Renal cortex interstitium (tissue), 15 donors: ENCODE measurements at places on chromosomes 11 and 22.

- no peak for DNase-seq
Observed at GRCh38 chr22:50676661-50677492, 4.3 kb downstream of the SHANK3 start.

GRCh38 chr22:43152357-43153071 is 1.2 kb downstream of the TSPO start:
- DNase-seq: no peak

DNA sequence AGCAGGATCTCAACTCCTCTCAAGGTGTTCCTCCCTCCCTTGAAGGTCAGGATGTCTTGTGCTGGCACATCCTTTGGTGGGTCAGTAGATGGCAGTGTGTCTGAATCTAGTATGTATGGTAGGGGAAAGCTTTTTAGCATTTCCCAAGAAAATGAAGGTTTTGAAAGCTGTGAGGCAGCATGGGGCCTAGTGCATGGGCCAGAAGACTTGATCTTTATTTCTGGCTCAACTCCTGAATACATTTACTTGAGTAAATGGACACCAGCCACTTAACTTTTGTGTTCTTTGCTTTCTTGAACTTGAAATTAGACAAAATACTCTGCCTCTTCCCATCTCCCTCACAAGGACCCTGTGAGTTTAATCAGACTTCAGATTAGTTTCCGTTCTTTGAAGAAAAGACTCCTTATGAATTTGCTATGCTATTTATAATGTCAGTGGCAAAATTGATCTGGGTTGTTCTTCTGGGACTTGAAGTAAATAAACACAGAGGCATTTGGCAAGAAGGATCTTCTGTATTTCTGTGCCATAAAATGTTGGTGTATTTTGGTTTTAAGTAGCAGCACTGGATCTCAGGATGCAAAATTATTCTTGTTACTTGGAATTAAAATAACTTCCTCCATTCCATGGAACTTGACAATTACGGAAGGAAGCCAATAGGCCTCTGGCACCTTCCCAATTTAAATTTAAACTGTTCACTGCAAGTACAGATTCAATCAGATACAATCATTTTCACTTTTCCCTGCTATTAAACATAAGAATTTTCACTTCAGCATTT is 288.8 kb downstream of the CASP12 start:
- DNase-seq: no peak

GRCh38 chr11:45021001-45021400 is 70.3 kb upstream of the TP53I11 start:
- no peak for DNase-seq

- DNase-seq: no peak
Observed at GRCh38 chr22:37278261-37278660, 4.0 kb upstream of the CYTH4 start.

DNA sequence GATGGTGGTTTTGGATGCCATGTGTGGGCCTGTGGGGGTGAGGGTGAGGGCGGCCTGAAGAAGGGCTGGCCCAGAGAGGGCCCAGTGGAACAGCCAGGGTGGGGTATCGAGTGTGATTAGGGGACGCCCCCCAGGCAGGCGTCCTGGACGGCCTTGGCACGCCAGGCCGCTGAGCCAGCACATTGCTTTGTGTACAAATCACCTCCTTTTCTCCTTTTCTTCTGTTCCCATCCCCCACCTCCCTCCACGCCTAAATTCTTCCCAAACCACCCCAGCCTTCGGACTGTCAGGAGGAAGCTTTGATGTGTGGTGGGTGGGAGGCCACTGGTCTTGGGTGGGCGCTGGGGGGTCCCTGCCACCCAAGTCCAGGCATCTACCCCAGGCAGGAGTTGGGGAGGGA is 7.8 kb upstream of the CD248 start:
- DNase-seq: no peak

DNA sequence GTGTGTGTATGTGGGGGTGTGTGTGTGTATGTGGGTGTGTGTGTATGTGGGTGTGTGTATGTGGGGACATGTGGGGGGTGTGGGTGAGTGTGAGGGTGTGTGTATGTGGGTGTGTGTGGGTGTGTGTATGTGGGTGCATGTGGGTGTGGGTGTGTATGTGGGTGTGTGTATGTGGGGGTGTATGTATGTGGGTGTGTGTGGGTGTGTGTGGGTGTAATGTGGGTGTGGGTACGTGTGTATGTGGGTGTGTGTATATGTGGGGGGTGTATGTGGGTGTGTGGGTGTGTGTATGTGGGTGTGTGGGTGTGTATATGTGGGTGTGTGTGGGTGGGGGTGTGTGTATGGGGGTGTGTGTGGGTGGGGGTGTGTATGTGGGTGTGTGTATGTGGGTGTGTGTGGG is 106.7 kb downstream of the SPATA19 start:
- no peak for DNase-seq
